Cortex of kidney (tissue), 1 donor: ENCODE measurements at places on chromosomes 2 and 18.

GRCh38 chr2:72847534-72848315 lies 21.9 kb upstream of the EXOC6B start:
- no peak for DNase-seq

GRCh38 chr2:61368687-61369665 lies 101.9 kb downstream of the USP34 start:
- no peak for DNase-seq

- DNase-seq, result no peak
These were observed 13.7 kb downstream of the NCL start for GRCh38 chr2:231450548-231450989.

GRCh38 chr2:239147376-239147775 lies 253.4 kb downstream of the HDAC4 start:
- no peak for DNase-seq

- no peak for DNase-seq
These were observed 126.0 kb downstream of the MC4R start for GRCh38 chr18:60246606-60247005.

DNA sequence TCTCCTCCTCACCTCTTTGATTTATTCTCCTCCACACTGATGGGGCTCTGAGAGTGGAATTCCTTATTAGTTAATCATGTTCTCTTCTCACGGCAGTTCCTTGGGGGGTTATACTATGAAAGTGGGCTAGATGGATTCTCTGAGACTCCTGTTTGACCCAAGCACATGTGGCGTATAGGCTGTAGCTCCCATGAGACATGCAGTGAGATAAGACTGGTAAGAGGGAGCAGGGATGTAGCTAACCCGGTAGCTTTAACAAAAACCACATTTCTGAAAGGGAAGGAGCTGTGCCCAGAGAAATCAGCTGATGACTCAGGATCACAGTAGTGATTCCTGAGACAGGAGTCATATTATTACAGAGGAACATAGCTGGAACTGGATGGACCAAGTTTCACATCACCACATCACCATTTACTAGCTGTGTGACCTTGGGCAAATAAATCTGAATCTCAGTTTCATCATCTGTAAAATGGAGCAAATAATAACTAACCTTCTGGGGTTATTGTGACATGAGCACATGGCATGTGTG lies 82.9 kb downstream of the CRIM1 start:
- no peak for DNase-seq

DNA sequence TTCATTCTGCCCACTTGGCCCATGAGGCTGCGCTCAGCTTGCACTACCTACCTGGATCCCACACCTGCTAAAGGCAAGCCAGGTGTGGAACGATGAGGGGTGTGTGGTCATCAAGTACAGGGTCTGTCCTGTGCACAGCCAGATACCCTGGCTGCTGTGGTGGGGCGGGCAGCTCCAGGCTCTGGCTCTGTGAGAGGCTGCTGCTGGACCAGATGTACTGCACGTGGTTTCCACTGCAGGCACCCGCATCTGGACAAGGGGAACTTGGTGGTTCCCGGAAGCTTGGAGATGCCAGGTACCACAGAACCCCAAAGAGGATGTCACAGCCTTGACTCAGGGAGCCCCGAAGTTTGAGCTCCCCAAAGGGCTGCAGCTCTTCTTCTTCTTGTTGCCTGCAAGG lies 68.1 kb upstream of the ZNF804A start:
- no peak for DNase-seq

GRCh38 chr2:37665043-37665442 lies 6.4 kb downstream of the CDC42EP3 start:
- DNase-seq, result no peak

- DNase-seq, result no peak
These were observed 165.6 kb downstream of the SMAD7 start for GRCh38 chr18:48785091-48785614.

DNA sequence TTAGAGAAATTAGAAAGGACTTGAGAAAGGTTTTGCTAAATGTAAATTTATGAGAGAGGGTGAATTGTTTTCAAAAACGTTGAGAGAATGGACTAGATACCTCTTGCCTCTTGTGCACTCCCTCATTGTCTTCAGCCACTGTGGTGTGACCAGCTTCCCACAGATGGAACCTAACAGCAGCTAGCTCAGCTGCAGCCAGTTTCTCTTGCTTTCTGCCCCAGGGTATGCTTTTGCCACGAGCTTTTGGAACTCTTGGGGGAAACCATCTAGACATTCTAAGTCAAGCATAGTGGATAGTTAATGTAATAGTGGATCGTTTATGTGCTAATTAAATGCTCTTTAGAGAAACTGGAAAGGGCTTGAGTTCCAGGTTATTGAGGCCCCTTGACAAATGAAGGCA lies 288.2 kb downstream of the CTNNA2 start:
- DNase-seq, result no peak

- no peak for DNase-seq
These were observed 51.8 kb upstream of the BIN1 start for GRCh38 chr2:127158614-127159290.

- no peak for DNase-seq
These were observed 68.1 kb upstream of the TMEM247 start for GRCh38 chr2:46411245-46411641.

DNA sequence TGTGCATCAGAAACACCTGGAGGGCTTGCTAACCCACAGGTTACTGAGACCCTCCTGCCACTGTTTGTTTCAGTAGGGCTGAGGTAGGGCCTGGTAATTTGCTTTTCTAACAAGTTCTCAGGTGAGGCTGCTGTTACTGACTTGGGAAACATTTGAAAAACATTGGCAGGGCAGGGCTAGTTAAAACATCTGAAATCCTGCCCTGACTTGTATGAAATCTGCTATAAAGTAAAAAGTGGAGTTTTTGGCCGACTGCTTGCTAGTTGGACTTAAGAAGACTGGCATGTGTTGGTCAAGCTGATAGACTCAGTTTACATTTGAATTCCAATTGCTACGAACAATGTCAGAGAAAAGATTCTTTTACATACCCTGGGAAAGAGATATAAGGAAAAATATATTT lies 111.6 kb upstream of the DLX2 start:
- DNase-seq, result no peak

- DNase-seq, result no peak
These were observed 16.5 kb downstream of the GPC1 start for GRCh38 chr2:240451791-240452461.

DNA sequence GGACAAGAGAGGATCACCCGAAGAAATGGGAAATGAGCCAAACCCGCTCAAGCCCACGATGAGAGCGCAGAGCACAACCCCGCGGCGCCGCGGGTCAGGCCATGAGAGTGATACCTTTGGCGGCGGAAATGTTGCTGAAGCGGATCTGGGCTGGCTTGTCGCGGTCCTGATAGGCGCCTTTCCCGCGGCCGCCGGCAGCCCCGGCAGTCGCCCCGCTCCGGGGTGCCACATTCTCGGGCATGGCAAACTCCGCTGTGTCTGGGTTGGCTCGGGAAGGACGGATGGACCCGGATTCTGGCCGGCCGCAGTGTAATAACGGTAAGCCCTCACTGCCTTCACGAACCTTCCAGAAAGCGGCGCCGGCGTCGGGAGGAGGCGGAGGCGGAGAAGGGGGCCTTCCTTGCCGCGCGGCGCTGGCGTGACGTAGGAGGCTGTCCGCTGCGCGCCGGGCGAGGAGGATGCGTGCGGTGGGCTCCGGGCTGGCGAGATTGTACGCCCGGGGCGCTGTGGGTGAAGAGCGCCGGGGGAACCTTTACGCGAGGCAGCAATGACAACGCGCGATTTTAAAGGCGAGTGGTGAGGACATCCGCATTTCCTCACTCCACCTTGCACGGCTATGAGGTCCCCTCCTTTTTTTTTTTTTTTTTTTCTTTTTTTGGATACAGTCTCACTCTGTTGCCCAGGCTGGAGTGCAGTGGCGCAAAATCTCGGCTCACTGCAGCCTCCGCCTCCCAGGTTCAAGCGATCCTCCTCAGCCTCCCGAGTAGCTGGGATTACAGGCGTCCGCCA lies at the start of gene CCT4:
Gene CCT4, minus strand, starts transcription at position 390 of the 789 bp plus-strand sequence. Its CDS starts 149 bp downstream, at position 241.
- no peak for DNase-seq

GRCh38 chr2:48248251-48248933 lies 281.6 kb upstream of the STON1 start:
- no peak for DNase-seq

- no peak for DNase-seq
These were observed 1094.7 kb upstream of the GYPC start for GRCh38 chr2:125561302-125561701.

- DNase-seq, result no peak
These were observed 60.0 kb upstream of the PXDN start for GRCh38 chr2:1804351-1804771.

DNA sequence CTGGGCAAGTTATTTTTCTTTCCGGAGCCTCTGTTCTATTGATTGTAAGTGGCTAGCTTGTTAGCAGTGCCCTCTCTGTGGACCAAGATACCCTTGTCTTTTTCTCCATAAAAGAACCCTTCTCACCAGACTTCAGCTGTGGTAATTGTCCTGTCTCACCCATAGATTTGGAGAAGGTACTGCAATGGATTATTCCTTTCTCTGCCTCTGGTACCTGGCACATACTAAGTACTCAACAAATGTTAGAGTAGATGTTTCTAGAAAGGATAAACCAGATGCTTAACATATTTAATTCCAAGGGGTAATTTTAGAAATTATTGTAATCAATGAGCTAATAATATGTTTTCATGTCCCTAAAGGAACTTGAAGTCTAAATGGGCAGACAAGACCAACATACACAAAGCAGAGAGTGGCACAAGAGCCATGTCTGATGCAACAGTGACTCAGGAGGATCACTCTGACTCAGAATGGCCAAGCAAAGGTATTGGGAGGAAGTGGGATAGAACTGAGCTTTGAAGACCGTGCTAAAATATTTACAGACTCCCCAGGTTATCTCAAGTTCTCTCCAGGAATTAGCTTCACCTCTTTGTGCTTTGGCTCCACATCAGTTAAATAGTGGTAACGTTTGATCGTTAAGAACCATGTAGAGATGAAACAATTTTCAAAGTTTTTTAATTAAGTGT lies 129.7 kb upstream of the OSR1 start:
- no peak for DNase-seq

GRCh38 chr2:86512892-86513291 lies 50.4 kb downstream of the CHMP3 start:
- no peak for DNase-seq

DNA sequence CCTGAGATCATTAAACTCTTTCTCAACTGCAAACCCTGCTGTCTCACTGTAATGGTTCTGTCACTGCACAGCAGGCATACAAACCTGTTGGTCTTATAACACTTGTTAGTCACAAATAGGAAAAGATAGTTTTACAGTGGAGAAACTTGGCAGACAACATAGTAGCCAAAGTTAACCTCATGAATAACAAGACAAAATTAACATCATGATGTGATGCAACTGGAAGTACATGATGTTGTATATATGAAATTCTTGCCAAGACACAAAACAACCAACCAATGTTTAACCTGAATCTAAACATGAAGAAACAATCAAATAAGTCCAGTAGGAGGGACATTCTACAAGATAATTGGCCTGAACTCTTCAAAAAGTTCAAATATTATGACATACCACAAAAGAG lies 189.3 kb downstream of the RNF152 start:
- DNase-seq, result no peak

- DNase-seq, result no peak
These were observed 246.3 kb upstream of the COL3A1 start for GRCh38 chr2:188727846-188728245.

DNA sequence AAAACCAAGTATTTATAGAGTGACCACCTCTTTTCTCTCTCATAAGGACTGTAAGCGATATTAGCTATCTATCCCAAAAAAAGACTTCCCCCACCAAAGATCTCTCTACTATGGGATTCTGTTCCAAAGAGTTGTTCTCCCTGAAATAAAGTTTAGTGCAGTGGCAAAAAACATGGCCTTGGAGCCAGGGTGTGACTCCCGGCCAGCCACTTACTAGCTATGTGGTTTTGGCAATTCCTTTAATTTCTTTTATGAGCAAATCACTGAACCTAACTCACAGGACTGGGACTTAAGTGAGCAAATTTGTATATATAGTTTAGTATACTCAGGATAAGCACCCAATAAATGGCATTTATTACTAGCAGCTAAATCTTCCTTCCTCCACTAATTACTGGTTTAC lies 42.6 kb downstream of the SESTD1 start:
- DNase-seq, result no peak

DNA sequence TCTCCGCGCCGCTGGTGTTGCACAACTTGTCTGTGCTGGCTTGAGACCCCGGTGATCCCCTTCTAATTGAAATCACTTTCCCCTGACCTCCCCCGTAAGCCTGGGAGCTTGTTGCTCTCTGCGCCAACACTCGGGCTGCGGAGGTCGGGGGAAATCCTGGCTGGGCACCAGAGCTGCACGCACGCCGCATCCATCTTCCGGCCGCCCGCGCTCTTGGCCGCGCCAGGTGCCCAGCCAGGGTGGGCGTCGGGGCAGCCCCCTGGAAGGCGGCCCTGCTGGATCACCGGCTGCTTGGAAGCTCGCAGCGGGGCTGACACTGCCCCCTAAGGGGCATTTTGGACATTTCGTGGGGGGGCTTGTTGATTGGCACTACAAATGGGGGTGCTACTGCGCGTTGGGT lies 280.3 kb upstream of the SKOR2 start:
- DNase-seq, result no peak

DNA sequence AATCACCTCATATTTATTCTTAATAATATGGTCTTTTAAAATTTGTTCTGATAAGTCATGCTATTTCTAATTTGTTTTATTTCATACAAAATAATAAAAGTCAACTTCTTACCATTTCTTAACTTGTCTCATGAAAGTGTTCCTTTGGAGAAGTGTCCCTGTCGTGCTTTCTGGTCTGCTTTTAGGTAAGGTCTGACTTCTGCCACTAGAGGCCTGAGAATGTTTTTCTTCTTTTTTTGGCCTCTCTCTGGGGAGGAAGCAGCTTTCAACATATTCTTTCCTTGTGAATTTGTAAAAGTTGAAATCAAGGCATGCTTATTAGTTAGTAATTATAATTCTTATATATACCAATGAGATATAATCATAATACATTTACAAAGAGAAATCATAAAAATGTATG lies 39.4 kb downstream of the MAP2 start:
- no peak for DNase-seq

DNA sequence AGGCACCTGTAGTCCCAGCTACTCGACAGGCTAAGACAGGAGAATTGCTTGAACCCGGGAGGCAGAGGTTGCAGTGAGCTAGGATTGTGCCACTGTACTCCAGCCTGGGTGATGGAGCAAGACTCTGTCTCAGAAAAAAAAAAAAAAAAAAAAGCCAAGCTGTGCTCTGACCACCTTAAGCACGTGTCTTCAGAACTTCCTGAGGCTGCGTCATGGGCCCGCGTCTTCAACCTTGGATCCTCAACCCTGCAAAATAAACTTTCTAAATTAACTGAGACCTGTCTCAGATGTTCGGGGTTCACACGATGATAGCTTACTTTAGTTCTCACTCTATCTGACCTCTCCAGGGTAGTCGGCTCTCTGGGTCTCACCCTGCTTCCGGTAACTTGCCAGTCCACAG lies 65.8 kb upstream of the CABLES1 start:
- no peak for DNase-seq

DNA sequence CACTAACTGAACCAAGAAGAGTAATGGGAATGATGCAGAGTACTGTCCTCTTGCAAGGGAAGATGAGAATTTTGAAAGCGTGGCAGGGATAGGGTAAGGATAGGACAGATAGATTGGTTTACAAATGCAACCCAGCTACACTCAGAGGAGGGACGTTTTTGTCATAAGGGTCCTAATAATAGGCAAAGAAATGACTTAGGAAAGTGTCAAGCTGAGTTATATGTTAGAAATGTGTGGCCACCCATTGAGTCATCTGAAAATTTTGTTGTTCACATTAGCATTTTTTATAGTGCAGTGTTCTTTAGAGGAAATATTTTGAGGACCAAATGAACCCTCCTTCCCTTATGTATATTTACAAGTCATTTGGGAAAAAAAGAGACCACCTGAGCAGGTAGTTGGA lies 137.5 kb downstream of the PHLPP1 start:
- DNase-seq, result no peak

GRCh38 chr2:61853086-61853846 lies 594 bp downstream of the FAM161A start:
- no peak for DNase-seq
